ENCODE measurements at places on chromosomes 3 and 15. TPM values are rescaled to one million over a fixed set of nuclear protein-coding genes. Genes with fewer than 3 reads are reported as not detected.

DNA sequence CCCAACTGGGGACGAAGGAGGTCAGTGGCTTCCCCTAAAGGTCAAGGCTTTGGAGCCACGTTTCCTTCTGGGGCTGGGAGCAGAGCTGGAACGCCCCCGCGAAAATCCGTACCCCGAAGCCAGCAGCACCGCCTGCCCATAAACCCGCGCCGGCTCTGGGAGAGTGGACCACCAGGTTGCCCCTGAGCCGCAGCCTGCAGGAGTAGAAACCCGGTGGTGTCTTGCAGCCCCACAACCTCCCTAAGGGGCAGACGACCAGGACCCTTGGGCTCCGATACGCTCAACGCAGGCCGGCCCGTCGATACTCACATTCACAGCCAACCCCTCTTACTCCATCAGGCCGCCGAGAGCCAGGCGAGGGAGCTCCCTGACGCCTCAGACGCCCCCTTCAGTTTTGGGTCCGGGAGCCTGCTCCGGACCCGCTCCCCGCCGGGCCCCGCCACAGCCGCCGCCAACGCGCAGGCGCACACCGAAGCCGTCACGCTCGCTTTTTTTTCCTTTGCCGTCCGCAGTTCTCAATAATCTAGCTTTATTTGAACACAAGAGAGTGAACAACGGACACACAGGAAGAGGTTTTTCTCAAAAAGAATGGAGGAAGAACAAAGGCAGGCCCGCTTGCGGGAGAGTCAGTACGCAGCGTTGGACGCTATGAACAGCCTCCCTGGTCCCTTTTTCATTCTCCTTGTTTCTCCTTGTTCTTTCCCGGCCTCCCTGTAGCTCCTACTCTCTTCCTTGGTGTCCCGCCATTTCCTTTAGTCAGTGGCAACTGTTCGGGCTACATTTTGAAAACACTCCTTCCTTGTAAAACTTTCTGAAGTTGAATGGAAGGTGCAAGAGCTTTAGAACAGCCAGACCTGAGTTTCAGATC, at the start of gene ZNF106:
ZNF106 (minus strand) TSS at position 471 of the 868 bp plus-strand sequence. CDS start 18,852 bp downstream, outside the sequence.
- no peaks in the 10 kb centered on the region for H3K27me3 ChIP-seq
- H3K27ac ChIP-seq = peak within 1 kb of the TSS; percentile 94
- H3K4me3 ChIP-seq = peak within 1 kb of the TSS; percentile 83
- H3K4me1 ChIP-seq = peaks cover 42% of the 10 kb centered on the region

The CHRNA5 gene
- total RNA-seq = 2.8 TPM

DNA sequence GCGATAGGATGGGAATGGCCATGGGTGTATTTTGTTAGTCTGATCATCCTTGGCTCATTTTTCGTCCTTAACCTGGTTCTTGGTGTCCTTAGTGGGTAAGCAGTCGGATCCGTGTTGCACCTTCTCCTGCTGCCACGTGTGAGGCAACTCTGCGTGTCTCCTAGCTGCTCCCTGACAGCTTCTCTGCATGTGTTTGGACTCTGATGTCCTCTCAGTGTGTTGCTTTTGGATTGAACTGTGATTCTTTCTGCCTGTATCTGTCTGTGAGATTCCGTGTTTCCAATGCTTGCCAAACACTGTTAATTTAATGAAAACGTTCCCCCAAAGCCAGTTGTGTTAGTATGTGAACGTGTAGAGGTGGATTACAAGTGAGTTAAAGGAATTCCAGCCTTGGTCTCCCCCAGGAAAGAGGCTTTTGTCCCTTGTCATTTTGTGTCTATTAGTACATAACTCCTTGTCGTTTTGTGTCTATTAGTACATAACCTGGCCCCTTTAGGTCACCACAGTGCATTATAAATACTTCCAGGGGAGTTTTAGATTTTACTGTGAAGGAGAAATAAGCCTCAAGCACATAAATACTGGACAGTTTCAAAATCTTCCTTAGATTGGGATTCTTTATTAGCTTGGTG, 172.4 kb downstream of the CHDH start:
- no peak for DNase-seq
- H3K4me3 ChIP-seq = no peak overlapping the region
- H3K27ac ChIP-seq = no peak overlapping the region
- H3K4me1 ChIP-seq = peaks cover 12% of the 10 kb centered on the region

DNA sequence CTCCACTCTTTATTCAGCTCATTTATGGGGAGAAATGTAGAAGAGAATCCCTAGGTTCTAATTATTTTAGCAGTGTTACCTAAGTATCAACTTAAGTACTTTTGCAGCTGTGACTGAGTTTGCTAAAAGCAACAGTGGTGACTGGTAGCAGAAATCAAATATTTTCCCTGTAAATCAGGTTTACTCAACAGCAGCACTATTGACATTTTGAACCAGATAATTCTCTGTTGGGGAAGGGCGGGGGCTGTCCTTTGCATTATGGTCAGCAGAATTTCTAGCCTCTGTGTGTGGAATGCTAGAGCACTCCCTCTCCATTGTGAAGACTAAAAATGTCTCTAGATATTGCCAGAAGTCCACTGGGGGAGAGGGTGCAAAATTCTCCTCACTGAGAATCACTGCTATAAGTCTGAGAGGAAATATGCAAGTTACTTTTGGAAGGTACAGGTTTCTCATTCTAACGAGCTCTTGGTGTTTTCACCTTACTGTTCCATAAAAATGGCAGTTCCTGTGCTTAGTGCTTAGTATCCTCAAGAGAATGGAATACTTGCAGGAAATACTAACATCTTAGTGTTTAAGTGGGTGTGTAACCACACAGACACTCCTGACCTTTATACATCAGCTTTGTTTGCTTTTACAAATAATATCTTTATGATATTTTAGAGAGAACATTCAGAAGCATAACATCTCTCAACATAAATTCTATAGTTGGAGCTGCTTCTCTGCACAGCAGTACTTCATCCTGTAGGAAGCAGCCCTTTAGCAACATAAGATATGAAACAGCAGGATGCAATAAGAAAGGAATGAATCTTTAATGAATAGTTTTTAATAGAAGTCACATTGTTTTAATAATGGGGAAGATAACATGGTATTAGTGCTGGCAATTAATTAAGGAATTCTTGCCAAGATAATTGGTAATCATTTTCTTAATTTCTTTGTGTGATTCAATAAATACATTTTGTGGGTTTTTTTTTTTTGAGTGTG, 246.5 kb upstream of the GOLIM4 start:
- H3K4me1 ChIP-seq = no peaks in the 10 kb centered on the region
- H3K27ac ChIP-seq = no peak overlapping the region
- H3K4me3 ChIP-seq = no peak overlapping the region
- no peak for DNase-seq
- H3K27me3 ChIP-seq = no peaks in the 10 kb centered on the region

The MED12L gene
- total RNA-seq = 0.15 TPM

The MINAR1 gene
- 0.51 TPM for total RNA-seq

DNA sequence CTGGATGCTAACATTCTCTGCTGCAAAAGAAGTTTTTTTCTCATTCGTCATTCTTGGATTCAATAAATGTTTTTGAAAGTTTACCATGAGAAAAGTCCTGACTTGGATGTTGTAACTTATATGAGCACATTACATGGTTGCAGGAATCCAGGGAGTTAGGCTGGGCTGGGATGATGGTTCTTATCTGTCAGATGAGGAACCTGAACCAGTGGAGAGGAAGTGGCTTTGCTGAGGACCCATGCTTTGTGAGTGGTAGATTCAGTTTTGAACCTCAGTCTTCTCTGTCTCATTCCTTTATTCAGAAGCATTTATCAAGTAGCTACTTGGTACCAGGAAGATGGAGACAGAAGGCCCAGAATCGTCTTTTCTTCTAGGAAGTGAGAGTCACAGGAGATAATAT, 3.7 kb upstream of the GASK1A start:
- H3K4me3 ChIP-seq = no peak overlapping the region
- H3K27ac ChIP-seq = no peak overlapping the region
- H3K27me3 ChIP-seq = peaks cover 4% of the 10 kb centered on the region
- no peak for DNase-seq

The GCNT3 gene
- total RNA-seq = 0.23 TPM

The PAQR5 gene
- 8.8 TPM for total RNA-seq

The VWA5B2 gene
- not detected for total RNA-seq

- H3K4me1 ChIP-seq = peaks cover 6% of the 10 kb centered on the region
- DNase-seq = no peak
- H3K4me3 ChIP-seq = no peak overlapping the region
- no peaks in the 10 kb centered on the region for H3K36me3 ChIP-seq
These were observed 136.1 kb upstream of the UBE2E1 start for GRCh38 chr3:23669541-23670255.

DNA sequence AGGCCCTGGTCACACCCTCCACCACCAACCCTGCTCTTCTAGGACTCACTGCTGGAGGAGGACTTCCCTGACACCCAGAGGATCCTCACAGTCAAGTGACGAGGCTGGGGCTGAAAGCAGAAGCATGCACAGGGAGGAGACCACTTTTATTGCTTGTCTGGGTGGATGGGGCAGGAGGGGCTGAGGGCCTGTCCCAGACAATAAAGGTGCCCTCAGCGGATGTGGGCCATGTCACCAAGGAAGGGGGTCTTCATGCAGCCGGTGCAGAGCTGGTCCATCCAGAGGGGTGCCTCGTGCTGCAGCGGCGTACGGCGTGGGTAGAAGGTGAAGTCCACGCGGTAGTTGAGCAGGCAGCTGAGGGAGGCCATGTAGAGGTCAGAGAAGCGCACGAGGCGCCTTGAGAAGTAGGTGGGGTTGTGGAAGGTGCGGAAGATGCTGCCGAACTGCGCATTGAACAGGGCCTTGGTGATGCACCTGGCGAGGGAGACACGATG, 9.4 kb downstream of the NT5DC2 start:
- no peak overlapping the region for H3K4me3 ChIP-seq
- peak overlapping the region; percentile 74 for H3K27ac ChIP-seq
- peak; percentile 62 for DNase-seq
- H3K4me1 ChIP-seq = peaks cover 26% of the 10 kb centered on the region

The A4GNT gene
- total RNA-seq = not detected

- H3K27ac ChIP-seq = no peak overlapping the region
- H3K4me3 ChIP-seq = no peak overlapping the region
- H3K4me1 ChIP-seq = peaks cover 3% of the 10 kb centered on the region
- H3K27me3 ChIP-seq = no peaks in the 10 kb centered on the region
- no peaks in the 10 kb centered on the region for H3K36me3 ChIP-seq
These were observed 43.5 kb upstream of the RSL24D1 start for GRCh38 chr15:55240125-55240760.

The PEX5L gene
- 0.16 TPM for total RNA-seq

The SNURF gene
- total RNA-seq = not detected

The TGM4 gene
- 0.56 TPM for total RNA-seq

The AGBL1 gene
- total RNA-seq = not detected

The CPNE9 gene
- total RNA-seq = 0.86 TPM

- H3K4me3 ChIP-seq = no peak overlapping the region
- peaks cover 34% of the 10 kb centered on the region for H3K4me1 ChIP-seq
- no peak overlapping the region for H3K27ac ChIP-seq
- H3K27me3 ChIP-seq = no peaks in the 10 kb centered on the region
- peaks cover 35% of the 10 kb centered on the region for H3K36me3 ChIP-seq
- no peak for DNase-seq
These were observed 8.3 kb downstream of the STARD5 start for GRCh38 chr15:81315452-81316175.

DNA sequence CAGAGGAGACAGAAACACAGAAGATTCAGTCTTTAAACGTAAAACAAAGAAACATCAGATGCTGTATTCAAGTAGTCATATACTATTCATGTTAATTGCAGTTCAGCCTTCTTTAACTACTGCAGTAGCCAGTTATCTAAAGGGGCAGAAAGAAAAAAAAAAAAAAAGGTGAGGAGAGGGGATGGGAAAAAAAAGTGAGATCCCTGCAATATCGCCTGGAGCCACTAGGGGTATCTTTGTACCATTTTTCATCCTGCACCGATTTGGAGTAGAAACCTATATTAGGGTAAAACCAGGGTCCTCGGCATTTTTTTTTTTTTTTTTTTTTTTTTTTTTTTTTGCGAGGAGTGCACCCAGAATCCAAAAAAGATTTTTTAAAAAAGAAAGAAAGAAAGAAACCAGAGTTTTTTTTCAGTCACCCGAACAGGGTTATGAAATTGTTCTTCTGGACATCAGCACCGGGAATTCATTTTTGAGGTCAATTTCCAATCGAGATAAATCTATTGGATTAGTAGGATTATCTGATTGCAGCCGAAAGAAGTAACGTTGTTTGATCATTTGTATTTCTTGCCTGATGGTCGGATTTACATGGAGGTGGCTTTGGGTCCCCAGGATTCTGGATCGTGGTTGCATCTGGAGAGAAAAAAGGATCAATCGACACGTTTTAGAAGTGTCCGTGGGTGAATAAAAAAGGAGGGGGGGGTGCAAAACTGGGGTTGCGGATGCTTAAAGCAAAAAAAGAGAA, 186.7 kb downstream of the NLGN1 start:
- H3K27me3 ChIP-seq = peaks cover 11% of the 10 kb centered on the region
- H3K36me3 ChIP-seq = no peaks in the 10 kb centered on the region
- DNase-seq = no peak

The PP2D1 gene
- not detected for total RNA-seq

DNA sequence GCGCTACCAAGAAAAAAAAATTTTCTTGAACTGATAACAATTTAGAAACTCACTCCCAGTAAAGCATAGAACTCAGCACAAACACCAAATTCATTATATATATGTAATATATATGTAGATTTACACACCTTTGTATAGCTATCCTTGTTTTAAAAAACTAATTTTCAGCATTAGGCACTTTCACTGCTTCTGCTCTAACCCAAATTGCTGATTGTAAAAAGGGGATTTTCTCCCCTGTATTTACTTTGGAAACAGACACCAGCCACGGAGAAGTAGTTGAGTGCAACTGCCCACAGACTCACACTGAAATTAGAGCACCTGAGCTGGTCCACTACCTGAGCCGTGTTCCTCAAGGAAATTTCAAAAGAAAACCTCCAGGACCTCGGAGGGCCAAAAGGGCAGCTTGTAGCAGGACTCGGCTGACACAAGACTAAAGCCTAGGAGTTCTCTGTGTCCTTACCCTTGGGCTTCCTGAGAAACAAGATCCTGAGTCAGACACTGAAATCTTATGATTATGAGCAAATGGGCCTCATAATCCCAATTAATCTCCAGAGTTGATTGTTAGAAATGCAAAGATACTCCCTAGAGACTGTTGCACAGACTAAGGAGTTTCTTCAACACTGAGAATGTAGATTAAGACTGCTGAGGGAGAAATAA, 106.0 kb downstream of the TNIK start:
- H3K4me1 ChIP-seq = peaks cover 9% of the 10 kb centered on the region
- H3K27me3 ChIP-seq = no peaks in the 10 kb centered on the region
- peak overlapping the region; percentile 15 for H3K27ac ChIP-seq
- H3K36me3 ChIP-seq = no peaks in the 10 kb centered on the region

DNA sequence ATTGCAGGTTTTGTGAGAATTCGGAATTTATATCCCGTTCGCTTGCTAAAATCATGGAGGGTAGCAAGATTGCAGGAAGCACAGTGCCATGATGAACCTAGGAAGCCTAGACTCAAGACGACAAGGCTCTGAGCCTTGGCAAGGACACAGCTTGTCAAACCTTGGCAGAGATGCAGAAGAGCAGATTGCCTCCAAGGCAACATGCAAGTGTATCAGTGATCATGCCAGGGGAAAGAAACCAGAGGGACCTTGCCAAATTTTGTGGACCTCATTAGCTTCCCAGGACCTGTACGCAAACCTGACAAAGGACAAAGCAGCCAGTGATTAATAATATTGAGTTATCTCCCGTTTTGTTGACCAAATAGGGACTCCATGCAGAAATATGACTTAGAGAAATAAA, 159.7 kb downstream of the GOLIM4 start:
- H3K36me3 ChIP-seq = no peaks in the 10 kb centered on the region
- H3K4me1 ChIP-seq = peaks cover 11% of the 10 kb centered on the region
- no peak overlapping the region for H3K4me3 ChIP-seq
- H3K27me3 ChIP-seq = no peaks in the 10 kb centered on the region
- no peak for DNase-seq
